ENCODE measurements at places on chromosomes 7 and 10.

DNA sequence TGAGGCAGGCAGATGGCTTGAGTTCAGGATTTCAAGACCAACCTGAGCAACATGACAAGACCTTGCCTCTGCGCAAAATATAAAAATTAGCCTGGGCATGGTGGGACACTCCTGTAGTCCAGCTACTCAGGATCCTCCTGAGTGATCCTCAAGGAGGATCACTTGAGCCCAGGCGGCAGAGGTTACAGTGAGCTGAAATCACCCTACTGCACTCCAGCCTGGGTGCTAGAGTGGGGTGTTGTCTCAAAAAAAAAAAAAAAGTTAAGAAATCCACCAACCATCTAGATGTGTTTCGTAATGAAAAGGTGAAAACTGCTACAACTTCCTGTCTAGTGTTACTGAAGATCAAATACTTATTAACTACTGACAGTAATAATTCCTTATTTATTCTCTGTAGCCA is 8.1 kb downstream of the GLCCI1 start:
- no peak for DNase-seq

DNA sequence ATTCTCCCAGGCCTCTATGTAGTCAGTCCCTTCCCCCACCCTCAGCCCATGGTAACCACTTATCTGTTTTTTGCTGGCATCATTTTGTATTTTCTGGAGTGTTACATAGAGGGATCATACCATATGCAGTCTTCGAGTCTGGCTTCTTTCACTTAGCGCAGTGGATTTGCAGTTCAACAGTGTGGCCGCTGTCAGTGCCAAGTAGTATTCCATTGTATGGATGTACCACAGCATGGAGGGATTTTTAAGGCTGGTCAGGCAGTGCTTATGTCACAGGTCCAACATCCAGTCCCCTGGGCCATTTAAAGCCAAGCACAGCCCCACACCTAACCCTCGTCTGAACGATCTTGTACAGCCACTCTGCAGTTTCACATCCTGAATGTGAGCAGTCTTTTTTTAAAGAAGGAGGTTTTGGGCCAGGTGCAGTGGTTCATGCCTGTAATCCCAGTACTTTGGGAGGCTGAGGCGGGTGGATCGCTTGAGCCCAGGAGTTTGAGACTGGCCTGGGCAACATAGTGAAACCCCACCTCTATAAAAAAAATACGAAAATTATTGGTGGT is 121.8 kb downstream of the CUX1 start:
- DNase-seq: peak; percentile 5

- DNase-seq: no peak
These were observed 326.8 kb upstream of the POT1 start for GRCh38 chr7:125256446-125256845.

DNA sequence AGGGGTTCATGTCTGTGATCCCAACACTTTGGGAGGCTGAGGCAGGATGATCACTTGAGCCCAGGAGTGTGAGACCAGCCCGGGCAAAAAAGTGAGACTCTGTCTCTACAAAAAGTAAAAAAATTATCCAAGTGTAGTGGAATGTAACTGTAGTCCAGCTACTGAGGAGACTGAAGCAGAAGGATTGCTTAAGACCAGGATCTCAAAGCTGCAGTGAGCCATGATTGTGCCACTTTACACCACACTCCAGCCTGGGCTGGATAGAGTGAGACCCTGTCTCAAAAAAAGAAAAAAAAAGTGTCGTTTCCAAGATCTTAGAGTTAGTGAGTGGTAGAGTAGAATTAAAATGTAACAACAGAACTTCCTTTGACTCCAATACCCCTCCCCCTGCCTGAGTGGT is 589.4 kb upstream of the MBL2 start:
- no peak for DNase-seq

DNA sequence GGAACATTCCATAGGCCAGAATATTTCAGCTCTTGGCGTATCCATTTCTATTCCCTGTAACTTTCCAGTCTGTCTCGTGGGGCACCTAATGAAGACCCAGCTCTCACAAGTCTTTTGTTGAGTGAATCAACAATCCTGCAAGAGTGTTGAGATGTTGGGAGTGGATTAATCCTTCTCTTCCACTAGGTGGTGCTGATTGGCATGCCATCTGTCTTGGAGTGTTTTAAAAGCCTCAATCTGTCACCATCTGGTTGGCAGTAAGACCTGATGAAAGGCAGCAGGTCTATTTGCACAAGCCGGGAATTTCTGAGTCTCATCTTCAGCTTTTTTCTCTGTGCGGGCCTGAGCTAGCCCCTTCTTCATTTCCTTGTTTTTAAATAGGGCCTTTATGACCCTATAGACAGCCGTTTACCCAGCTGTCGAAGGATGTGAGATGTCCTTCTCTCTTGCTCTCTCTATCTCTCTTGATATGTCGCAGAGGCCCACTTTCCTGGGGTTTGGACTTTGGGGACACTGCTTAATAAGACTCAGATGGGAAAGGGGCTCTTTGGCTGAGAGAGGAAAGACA is 180.5 kb downstream of the ZNF365 start:
- no peak for DNase-seq

DNA sequence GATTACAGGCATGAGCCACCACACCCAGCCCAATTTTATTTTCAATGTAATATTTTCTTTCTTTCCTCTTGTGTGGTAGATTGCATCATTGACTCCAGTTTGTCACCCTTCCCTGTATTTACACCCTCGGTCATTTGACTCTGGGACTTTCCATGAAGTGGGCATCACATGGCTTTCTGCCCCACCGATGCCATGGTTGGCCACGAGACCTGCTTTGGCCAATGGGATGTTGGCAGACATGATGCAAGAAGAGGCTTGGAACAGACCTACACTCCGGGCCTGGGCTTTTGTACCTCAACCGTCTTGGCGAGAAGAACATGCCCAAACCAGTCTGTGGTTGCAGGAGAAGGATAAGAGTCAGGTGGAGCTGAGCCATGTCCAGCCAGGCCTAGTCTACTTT is 38.8 kb upstream of the CACUL1 start:
- peak; percentile 79 for DNase-seq

DNA sequence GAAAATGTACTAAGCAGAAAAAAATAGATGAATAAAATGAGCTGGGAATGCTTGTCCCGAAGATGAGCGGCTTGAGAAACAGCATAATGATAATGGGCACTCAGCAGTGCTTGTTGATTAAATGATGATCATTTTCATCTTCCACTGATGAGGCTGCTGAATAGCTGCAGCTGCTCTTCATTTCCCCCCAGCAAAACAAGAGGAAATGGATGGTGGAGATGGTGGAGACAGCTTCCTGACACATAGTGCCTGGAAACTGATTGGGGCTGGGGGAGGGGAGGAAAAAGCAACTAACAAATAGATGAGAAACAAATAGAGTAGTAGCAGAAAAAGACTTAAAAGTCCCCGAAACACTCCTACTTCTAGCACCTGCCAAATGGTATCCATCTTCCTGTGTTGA is 41.4 kb downstream of the MRC1 start:
- DNase-seq: no peak

- no peak for DNase-seq
These were observed 49.1 kb downstream of the ATXN7L1 start for GRCh38 chr7:105827151-105827875.

DNA sequence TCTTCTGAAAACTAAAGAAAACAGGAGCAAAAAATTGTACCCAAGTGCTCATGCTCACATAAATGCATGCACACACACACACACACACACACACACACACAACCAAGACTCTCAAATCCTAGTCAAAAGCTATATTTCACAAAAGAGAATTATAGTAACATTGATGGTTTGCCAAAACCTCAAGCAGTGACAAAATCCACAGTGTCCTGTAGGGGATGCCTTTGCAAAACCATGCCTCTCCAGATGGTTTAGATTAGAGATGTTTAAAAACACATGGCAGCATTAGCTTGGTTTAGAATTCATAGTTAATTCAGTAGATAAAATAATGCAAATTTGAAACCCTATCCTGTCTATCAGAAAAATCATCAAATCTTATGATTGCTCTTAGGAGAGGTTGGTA is 232.2 kb downstream of the DYNC1I1 start:
- no peak for DNase-seq

DNA sequence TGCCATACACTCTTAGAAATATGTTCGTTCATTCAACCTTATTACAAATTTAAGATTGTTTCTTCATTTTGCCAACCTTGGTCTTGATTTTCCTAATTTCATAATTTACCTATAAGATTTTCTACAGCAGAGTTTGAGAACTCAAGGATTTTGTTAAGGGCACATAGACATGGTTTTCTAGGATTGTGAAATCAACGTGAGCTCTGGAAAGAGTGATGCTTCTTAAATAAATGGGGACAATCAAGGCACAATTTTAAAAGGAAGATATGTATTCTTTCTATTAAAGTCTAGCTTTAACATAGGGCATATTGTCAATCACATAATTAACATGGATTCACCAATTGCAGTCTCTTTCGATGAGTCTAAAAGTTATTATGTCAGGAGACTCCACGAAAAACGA is 174.2 kb upstream of the PHF14 start:
- no peak for DNase-seq

DNA sequence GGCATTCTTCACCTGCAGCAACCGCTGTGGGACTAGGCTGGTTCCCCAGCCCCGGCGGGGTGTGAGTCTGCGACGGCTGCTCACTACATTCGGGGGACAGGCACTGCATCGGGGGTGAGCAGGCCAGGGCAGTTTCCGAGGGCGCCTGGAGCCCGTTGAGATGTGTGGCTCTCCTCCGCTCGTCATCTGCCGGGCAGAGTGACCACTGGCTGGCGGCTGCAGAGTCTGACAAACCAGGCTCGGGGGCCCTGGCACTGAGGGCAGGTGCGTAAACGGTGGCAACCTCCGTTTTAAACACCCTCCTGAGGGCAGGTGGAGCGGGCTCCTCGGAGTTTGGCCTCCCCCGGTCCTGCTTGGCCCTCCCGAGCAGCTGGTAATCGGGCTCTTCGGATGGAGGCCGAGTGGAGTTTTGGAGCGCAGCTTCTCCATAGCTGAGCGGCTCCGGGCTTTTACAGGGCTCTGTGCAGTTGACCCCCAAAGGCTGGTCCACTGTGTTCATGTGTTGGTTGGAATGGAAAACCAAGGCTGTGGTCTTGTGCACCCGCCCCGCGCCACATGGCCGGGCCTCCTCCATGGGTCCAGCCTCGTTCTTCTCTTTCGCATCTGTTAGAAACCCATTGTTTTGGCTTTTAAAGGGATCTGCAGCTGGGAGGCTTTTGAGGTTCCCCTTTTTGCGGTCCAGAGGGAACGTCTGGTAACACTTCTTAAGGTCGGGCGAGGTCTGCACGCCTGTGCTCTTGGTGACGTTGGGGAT is 20.9 kb downstream of the INSYN2A start:
- no peak for DNase-seq

- DNase-seq: no peak
These were observed 7.5 kb downstream of the VWC2 start for GRCh38 chr7:49780953-49781352.

DNA sequence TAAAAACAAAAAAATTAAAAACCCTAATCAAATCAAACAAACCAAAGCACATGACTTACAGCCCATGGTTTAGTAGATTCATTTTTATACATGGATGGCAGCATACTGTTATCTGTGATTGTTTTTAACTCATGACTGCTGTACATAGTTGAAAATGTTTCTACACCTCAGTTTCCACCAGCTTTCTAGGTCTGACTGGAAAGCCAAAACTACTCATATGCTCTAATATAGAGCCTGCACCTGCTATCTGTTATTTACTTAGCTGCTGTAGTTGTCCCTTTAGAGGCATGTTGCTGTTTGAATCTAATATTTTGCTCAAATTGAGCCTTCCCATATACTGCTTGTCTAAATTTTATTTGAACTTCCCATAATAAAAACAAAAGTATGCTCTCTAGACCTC is 289.9 kb upstream of the LRRN3 start:
- no peak for DNase-seq

DNA sequence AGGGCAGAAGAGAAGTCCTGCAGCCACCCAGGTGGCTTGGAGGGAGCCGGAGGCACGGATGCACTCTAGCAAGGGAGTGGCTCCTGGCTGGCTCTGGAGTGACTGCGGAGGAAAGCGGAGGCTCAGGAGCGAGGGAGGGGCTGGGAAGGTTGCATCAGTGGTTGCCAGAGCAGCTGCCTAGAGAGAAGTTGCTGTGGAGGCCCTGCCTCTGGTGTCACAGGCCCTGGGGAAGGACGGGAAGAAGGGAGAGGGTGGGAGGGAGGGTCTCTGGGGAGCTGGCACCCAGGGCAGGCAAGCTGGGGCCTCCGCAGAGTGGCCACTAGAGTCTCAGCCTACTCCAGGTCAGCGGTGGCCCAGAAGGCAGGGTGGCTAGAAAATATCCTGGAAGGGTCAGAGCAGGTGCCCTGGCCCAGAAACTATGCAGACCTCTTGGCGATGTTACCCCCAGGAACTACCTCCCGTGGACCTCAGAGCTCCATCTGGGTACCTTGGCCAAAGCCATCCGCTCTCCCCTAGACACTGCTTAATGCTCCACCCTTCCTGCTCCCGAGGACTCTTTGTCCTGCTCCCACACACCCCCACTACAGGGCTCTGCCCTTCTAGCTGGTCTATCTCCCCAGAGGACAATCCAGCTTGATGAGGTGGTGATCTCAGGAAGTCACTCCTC is 164.3 kb downstream of the NRF1 start:
- no peak for DNase-seq

DNA sequence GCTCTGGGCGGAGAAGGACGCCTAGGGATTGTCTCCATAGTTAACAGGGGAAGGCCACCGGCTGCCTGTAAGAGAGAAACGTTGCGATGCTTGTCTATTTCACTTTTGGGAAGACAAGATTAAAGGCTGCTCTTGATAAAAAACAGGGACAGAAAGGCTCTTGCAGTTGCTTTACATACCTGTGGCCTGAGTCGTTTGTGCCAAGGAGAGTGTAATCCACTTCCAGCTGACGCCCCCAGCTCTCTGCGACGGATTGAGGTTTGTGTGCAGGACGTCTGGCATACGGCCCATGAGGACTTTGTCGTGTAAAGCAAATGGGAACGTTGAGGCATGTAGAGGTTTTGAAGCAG is 1.1 kb downstream of the MAP3K8 start:
- peak; percentile 68 for DNase-seq

DNA sequence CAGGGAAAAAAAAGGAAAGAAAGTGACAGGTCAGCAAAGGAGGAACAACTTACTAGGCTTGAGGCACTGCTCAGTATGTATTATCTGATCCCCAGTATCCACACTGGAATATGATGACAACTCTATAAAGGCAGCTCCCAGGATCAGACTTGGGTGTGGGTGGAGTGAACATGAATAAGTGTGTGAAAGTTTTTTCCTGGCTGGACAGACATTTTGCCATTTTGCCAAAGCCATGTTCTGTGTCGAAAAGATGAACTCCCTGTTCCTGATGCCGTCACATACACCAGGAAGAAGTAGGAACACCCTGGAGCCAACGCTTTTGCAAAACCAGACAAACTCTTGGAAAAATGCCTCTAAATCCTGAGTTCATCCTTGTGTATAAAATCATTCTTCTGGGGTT is 143.2 kb upstream of the MEOX2 start:
- no peak for DNase-seq

- no peak for DNase-seq
These were observed 328.4 kb upstream of the GNAI1 start for GRCh38 chr7:79806161-79806734.

GRCh38 chr10:91796331-91797047 is 1.7 kb upstream of the TNKS2 start:
- peak; percentile 66 for DNase-seq

GRCh38 chr7:30154111-30154587 is 19.4 kb downstream of the MTURN start:
- DNase-seq: no peak

Measured in upper lobe of right lung (tissue), 1 donor.